Epithelial cell of proximal tubule (primary cell): ENCODE measurements at places on chromosomes 3 and 15.

DNA sequence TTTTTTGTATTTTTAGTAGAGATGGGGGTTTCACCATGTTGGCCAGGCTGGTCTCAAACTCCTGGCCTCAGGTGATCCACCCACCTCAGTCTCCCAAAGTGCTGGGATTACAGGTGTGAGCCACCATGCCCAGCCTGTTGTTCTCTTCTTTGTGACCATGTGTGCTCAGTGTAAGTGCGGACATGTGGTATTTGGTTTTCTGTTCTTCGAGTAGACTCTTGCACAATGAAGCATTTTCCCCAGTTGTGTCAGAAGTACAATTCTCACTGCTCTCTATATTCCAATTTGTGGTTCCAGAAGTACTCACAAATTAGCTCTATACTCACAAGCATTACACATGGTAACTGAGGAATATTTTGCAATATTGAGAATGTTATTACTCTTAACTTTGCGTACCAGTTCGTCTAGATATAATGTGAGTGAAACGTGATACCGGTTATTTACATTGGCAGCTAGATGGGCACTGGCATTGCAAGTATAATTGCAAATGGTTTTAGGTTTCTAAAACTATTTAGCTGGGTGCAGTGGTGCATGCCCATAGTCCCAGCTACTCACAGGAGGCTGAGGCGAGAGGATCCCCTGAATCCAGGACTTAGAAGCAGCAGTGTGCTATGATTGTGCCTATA, 34.2 kb upstream of the MTMR14 start:
- no peak for DNase-seq

- no peak for DNase-seq
These were observed 192.0 kb downstream of the ATP10A start for GRCh38 chr15:25671132-25671531.

- no peak for DNase-seq
These were observed 3.5 kb upstream of the CCDC9B start for GRCh38 chr15:40344217-40344616.

DNA sequence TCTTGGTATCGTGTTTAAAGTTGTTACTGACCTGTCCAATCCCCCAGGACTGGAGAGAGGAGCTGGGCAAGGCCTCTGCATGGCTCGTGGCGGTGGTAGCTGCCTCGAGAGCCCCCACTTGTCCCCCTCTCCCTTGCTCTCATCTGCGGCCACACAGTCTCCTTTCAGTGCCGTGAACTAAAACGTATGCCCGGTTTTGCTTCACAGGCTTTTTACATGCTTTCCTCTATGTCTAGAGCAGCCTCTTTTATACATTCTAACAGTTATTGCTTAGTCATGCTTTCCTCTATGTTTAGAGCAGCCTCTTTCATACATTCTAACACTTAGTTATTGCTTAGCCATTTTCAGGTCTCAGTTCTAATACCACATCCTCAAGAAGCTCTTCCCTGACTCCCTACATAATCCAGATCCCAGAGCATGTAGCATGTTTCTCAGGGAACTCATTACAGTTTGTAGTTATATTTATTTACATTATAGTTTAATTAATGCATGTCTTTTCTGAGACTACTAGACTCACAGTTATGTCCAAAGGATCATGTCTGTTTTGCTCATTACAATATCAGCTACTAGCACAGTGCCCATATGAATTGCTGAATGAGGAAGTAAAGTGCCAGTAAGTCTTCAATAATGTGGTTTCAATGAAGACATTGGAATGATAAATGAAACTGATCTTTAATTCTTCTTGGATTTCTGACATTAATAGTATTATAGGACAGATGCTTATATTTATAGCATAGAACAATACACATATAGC, 66.5 kb upstream of the TBL1XR1 start:
- no peak for DNase-seq

DNA sequence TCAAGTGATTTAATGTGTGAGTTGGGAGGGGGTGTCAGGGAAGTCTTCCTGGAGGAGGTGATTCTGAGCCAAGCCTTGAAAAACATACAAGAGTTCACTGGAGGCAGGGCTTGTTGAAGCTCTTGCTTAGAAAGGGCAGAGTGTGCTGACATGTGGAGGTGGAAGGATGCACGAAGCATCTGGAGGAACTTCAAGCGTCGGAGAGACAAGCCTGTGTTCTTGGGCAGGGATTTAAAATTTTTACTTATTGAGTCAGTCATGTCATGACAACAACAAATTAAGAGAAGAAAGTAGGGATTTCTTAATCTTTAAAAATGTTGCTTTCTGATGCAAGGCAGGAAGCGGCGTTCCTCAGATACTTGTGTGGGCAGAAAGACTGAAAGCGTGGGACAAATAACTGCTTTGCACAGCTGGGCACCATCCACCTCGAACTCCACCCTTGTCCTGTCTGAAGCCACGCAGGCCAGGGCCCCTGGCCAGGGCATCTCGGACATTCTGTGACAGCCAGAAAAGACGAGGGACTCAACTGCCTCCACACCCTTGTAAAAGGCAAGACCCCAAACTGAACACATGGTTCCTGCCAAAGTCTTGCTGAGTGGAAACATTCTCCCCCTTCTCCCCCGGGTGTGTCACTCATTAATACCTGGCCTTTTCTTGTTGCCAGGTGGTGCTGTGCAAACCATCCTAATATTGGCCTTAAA, 6.9 kb upstream of the IL16 start:
- DNase-seq = no peak

DNA sequence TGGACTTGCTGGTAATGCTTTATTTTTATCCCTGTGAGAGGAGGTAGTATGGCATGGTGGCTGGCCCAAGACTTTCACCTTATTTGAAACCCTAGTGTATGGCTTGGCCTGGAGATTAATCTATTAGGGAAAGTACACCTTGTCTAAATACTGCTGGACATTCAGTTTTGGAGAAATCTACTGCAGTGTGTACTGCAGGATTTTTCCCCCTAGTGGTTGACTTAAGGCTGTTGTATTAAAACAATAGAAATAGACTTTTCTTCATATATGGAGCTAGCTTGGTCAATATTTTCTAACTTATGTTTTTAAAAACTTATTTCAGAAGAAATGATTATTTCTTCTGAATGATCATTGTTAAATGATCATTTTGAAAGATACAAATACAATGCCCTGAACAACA, 13.9 kb upstream of the SLITRK3 start:
- DNase-seq = no peak
